ENCODE measurements at places on chromosomes 11 and 22. TPM values are rescaled to one million over a fixed set of nuclear protein-coding genes. Genes with fewer than 3 reads are reported as not detected.

The SMTNL1 gene
- not detected for total RNA-seq

The PSMC3 gene
- total RNA-seq: 63.4 TPM

The FAM168A gene
- 18.8 TPM for total RNA-seq

The HRAS gene
- 25.2 TPM for total RNA-seq

DNA sequence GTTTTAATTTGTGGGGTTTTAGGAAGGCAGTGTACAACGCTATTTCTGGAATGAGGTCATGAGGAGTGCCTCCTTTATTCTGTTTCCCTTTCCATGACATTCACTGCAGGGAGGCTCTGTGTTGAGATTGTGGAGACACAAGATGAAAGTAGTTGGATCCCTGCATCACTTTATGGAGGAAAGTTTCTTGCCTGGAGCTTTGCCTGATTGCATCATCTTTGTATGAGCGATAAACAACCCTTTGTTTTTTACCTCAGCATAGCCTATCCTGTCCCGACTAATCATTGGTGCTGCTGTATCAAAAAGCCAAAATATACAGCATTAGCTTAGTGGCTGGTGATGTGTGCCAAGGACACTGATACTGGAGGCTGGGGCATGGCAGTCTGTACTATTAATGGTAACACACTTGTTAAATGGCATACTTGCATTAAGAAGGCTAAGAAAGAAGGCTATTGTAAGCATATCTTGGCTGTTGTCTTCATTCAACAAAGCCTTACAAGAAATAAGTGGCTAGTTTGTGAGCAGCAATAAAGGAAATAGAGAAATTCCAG is 31.2 kb upstream of the SLC5A4 start:
- DNase-seq: no peak

- DNase-seq: no peak
Observed at GRCh38 chr11:35162745-35163144, 23.8 kb downstream of the CD44 start.

DNA sequence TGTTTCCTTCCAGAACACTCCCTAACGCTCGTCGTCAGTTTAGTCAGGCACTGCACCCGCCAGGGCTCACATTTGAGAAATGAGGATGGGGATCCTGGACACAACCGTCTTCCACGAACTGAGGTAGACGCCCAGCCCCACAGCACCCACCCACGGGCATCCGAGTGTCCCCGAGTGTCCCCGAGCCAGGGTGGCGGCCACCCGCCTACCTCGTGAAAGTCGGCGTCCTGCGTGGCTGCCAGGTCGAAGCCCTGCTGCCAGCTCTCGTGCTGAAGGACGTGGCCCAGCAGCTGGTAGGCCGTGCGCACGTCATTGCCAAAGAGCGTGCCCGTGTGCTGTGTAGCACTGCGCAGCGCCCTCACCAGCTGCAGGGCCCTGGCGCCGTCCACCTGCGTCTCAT is 53.6 kb downstream of the TRMU start:
- DNase-seq: no peak

DNA sequence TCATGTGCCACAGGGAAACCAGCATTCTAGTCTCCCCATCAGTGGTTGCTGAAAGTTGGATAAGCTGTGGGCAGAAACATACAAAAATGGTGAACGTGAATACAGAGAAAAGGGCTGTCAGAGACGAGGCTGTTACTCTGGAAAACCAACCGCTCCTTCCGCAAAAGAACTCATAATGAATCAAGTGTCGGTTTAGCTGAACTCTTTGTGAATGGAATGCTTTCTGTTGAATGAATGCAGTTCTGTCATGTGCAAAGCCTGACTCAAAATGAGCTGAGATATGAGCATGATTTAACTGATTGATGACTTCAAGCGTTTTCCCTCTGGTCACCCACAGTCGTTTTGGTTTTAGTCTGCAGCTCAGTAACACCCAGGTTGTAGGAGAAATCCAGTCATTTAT is 298.3 kb downstream of the ETS1 start:
- DNase-seq: no peak

GRCh38 chr22:38223289-38223960 is 21.6 kb downstream of the MAFF start:
- no peak for DNase-seq

GRCh38 chr11:22079133-22079872 is 113.6 kb upstream of the ANO5 start:
- no peak for DNase-seq

- no peak for DNase-seq
Observed at GRCh38 chr11:108672786-108673185, 7.9 kb downstream of the DDX10 start.

DNA sequence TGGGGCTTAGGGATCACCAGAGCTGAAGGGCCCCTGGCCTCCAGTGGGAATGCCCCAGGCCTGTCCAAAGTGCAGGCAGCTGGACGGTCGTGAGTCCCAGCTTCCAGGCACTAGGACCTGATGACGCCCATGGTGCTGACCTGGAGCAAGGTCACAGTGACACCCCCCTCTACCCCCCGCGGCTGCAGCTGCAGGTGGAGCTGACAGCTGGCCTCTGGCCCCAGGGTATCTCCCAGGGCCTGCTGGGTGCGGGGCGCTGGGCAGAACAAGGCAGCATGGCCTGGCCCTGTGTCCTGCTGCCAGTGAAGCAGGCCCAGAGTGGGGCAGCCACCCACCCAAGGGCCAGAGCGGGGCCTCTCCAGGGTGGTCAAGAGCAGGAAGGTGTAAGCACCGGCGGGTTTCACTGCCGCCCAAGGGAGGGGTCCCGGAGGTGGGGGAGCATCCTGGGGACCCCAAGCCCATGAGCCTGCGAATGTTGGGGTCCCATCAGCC is 553 bp upstream of the TCIRG1 start:
- no peak for DNase-seq

- no peak for DNase-seq
Observed at GRCh38 chr22:44995105-44995514, 14.7 kb downstream of the PHF21B start.

GRCh38 chr11:133070791-133071190 is 461.5 kb downstream of the OPCML start:
- no peak for DNase-seq

All from CD8-positive, alpha-beta T cell (primary cell).